Brain (organoid and tissue), 16 donors: ENCODE measurements at places on chromosomes 1 and 21. TPM values are rescaled to one million over a fixed set of nuclear protein-coding genes. Genes with fewer than 3 reads are reported as not detected.
A peak's percentile ranks its signal among the peaks of the same experiment; 100 is the strongest.

GRCh38 chr21:45535341-45536081 is 6.7 kb downstream of the SLC19A1 start:
- DNase-seq: no peak

GRCh38 chr1:17831597-17831996 is 76.5 kb downstream of the ACTL8 start:
- DNase-seq: no peak

DNA sequence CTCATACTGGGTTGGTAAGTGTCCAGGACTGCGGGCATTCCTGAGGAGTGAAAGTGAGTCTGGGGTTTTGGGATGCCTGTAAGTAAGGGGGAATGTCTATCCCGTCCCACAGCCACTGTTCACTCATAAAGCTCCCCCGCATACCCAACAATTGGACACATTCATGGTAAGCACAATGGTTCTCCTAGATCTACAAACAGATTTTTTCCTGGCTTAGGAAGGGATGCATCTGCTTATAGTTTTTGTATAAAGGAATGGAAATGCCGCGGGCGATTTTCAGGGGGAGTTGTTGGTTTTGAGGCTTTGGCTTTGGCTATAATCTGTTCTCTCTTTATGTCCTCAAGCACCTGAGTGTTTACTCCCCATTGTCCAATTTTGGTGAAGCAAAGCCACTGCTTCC is 7.1 kb downstream of the ERVH48-1 start:
- no peak for DNase-seq

GRCh38 chr1:220922951-220923350 is 43.7 kb downstream of the HLX start:
- DNase-seq: peak; percentile 93

DNA sequence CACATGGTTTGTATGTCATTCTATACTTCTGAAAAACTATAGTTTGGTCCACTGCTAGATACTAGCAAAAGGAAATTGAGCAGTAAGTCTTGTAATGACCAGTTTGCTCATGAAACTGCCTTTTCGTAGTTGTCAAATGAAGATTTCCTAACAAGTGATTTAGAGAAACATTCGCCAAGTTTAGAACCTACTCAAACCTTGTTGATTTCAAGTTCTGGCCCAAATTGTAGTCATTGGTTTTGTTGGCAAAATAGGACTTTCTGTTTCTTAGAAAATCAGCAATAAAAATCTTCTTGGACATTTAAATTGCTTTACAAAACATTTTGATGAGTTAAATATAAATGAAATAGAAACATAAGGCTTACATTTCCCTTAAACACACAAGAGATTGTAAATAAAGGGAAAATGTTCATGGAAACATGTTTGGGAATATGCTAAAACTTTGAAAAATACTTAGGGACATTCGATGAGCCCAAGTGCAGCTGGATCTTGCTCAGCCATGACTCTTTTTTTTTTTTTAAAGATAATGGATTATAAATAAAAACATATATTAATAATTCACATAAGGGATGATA is 178.5 kb upstream of the LYPLAL1 start:
- no peak for DNase-seq

- DNase-seq: no peak
Measured at GRCh38 chr1:16434501-16434900, 2.7 kb downstream of the SPATA21 start.

DNA sequence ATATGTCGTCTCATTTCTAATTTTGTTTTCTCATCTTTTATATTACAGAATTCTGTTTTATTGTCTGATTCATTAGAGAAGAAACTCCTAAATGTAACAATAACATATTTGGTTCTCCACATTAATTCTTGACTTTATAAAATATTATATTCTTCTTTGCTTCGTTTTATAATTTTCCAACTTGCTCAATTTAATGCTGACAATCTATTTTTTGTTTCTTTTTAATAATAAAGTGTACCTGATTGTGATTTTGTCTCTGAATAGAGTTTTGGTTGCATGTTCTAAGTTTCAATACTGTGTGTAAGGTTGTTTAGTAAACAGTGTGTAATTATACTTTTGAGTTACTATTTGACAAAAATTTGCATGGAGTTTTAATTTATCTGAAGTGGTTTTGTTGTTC is 131.0 kb upstream of the C1orf105 start:
- DNase-seq: no peak

DNA sequence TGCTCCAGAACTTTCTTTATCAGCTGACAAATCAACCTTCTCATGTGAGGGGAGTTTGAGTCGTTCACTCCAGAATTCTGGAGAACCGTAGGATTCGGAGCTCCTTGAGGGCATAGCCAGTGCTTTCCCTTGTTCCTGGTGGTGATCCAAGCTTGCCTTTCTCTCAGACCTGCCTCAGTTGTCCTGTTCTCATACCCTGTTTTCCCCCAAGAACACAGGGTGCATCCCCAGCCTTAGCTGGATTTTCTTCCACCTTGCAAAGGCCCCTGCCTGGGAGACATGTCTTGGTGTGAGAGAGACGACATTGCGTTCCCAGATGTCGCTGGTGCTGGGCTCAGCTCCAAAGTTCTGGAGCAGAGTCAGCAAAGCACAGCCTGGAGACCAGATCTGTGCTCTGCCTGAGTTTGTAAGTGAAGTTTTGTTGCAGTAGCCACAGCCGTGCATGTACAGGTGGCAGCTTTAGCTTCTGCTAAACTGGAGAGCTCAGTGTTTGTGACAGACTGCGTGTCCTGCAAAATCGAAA is 40.0 kb downstream of the ABCG1 start:
- DNase-seq: no peak

DNA sequence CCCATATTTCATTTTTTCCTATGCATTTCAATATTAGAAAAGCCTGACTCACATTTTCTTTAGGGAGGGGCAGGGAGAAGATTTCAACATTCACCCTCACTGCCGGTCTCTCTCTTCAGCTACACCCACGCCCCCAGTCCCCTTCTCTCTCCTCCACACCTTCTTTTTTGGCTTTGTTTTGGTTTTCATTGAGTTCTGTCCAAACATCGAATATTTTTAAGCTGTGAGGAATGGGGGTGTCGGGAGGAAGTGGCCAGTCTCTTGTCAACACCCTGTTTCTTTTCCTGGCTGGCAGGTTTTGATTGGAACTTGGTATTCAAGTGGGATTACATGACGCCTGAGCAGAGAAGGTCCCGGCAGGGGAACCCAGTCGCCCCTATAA is 177.3 kb downstream of the PGBD5 start:
- no peak for DNase-seq

DNA sequence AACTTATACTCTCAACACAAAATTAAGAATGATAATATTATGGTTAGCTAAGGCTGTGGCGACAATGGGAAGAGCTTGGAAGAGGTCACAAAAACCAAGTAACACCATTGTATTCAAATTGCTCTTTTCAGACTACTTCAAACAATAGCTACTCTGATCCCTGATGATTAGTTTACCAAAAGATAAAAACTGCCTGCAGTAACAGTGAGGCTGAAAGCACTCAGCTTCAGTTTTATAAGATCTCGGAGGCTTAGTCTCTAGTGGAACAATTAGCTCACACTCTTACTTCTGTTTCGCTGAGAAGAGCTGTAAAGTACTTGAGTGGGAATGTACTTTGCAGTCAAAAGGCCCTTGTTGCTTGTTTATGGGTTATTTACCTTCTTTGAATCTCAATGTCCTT is 278.5 kb downstream of the LRRC7 start:
- no peak for DNase-seq

DNA sequence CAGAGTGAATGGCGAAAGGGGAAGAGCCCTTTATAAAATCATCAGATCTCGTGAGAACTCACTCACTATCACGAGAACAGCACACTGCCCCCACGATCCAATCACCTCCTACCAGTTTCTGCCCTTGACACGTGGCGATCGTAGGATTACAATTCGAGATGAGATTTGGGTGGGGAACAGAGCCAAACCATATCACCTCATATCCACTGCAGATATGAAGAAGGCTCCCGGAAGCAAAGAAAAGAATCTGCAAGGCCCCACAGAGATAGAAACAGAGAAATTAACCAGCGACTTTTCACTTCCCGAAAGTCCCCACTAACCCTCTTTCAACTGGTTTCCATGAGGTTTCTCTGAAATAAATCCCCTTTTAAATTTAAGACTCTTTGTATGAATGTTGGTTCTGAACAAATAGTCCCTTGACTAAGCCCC is 86.2 kb upstream of the IRF2BP2 start:
- DNase-seq: no peak

DNA sequence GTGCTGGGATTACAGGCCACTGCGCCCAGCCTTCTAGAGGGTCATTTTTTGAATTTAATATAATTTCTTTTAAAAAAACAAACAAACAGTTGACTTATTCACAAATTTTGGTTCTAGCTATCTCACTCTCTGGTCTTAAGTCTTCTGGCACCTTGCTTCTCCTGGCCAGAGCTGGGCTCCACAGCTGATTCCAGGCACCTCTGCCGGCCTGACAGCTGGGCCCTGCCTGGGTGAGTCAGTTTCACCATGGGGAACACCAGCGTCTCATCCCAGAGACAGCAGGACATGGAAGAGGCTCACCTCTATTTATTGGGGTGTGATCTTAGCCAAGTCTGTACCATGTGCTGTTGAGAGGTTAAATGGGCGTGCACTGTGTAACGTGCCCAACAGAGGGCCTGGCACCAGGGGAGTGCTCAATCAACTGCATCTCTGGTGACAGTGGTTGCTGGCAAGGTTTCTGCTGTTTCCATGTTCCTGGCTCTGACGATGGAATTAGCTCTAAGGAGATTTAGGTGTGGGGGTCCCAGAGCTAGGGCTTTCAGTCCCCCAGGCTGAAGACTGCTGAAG is 956 bp downstream of the CPLANE2 start:
- DNase-seq: peak; percentile 55

- no peak for DNase-seq
Measured at GRCh38 chr1:33898881-33899280, 35.0 kb downstream of the HMGB4 start.

- no peak for DNase-seq
Measured at GRCh38 chr1:3327936-3328590, 126.4 kb upstream of the ARHGEF16 start.

- DNase-seq: peak; percentile 8
Measured at GRCh38 chr1:87464022-87464490, 135.4 kb downstream of the LMO4 start.

DNA sequence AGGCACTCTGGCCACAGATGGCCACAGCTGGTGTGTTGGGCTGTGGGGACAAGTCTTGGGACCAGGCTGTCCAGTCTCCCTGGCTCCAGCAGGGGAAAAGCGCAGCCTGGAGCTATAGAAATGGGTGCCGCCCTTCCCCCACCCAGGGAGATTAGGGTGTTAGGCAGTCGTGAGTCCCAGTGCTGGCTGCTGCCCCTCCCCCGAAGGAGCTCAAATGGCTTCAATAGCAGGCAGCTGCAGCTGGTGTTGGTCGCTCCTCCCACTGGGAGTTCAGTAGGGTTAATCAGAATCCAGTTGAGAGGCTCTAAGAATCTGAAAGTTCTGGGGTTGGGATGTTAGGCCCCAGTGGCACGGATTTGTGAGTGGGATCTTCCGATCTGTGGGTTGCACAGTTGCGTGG is 595.6 kb upstream of the PKN2 start:
- DNase-seq: no peak

DNA sequence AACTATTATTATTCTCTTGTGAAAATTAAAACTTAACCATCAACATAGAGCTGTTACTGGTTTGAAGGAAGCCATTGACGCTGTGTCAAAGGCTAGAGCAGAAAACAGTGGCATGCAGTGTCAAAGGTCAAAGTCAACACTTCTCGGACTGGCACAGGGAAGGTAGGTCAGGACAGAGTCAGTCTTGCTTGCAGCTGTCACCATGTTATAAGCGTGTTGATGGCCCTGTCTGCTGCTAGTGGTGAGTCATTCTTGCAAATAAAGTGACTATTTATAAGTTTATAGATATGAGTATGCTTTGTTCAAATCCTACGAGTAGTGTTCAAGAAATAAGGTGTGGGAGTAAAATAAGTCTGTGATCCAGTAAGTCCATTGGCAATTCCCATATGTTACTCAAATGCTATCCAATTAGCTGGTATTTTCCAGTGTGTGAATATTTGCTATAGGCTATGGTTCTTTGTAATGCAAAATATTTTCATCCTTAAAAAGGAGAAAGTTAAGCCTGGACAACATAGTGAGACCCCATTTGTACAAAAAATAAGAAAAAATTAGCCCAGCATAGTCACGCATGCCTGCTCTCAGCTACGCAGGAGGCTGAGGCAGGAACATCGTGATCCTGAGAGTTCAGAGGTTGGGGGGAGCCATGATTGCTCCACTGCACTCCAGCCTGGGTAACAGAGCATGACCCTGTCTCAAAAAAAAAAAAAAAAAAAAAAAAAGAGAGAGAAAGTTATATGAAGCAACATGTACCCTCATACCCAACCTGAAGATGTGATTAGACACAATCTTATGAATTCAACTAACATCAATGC is 26.3 kb upstream of the TINAGL1 start:
- no peak for DNase-seq

- no peak for DNase-seq
Measured at GRCh38 chr1:36947384-36947783, 86.9 kb downstream of the GRIK3 start.

- no peak for DNase-seq
Measured at GRCh38 chr1:149967646-149968045, 31.0 kb upstream of the MTMR11 start.

- DNase-seq: no peak
Measured at GRCh38 chr1:182278144-182279054, 113.2 kb downstream of the GLUL start.

GRCh38 chr1:58597076-58597475 is 20.0 kb upstream of the TACSTD2 start:
- no peak for DNase-seq

DNA sequence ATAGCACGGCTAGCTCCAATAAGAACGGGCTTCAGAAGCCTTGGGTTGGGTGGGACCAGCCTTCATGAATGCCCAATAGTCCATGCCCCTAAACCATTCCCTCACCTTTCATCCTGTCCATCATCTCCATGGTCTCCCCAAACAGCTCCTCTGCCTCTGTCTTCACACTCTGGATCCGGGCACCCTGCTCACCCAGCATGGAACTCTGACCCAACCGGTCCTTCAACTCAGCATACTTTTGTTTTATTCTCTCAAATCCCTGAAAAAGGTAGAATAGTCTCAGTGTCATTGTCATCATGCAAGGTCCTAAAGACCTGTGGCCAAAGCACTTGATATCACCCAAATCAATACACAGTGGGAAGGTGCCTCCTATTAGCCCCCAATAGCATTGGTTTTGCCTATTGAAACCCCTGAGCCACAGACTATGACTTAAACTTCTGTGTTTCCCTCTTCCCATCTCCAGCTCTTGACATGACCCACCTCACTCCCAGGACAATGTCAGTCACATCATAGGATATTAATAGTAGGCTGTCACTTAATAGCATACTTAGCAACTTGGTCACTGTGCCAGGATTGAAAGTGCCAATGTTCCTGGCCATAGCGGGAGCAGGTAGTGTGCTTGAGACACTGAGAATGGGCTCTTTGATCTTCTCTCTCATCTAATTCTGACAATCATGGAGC is 33.0 kb downstream of the CAMK1G start:
- no peak for DNase-seq

GRCh38 chr1:200279810-200280411 is 129.9 kb downstream of the ZNF281 start:
- DNase-seq: no peak

- no peak for DNase-seq
Measured at GRCh38 chr1:92953491-92953890, 7.8 kb downstream of the DIPK1A start.

- no peak for DNase-seq
Measured at GRCh38 chr1:82807563-82807962, 1006.8 kb downstream of the ADGRL2 start.

Gene UBE2U
- not detected for polyA plus RNA-seq

Gene ANKRD45
- 1.8 TPM for polyA plus RNA-seq

Gene KNCN
- polyA plus RNA-seq: 0.54 TPM

Gene MPZ
- 2.6 TPM for polyA plus RNA-seq

Gene USP1
- 20.3 TPM for polyA plus RNA-seq

Gene ERG
- polyA plus RNA-seq: 2.8 TPM

Gene DMRTA2
- polyA plus RNA-seq: 19.7 TPM

Gene FCRL2
- not detected for polyA plus RNA-seq

Gene TMEM35B
- 18.5 TPM for polyA plus RNA-seq

Gene LRRN2
- 9.2 TPM for polyA plus RNA-seq

Gene SH3D21
- 1.6 TPM for polyA plus RNA-seq
